CD4-positive, alpha-beta T cell treated with Interleukin-6 for 4 hours (primary cell): ENCODE measurements at places on chromosomes 6 and 20.

DNA sequence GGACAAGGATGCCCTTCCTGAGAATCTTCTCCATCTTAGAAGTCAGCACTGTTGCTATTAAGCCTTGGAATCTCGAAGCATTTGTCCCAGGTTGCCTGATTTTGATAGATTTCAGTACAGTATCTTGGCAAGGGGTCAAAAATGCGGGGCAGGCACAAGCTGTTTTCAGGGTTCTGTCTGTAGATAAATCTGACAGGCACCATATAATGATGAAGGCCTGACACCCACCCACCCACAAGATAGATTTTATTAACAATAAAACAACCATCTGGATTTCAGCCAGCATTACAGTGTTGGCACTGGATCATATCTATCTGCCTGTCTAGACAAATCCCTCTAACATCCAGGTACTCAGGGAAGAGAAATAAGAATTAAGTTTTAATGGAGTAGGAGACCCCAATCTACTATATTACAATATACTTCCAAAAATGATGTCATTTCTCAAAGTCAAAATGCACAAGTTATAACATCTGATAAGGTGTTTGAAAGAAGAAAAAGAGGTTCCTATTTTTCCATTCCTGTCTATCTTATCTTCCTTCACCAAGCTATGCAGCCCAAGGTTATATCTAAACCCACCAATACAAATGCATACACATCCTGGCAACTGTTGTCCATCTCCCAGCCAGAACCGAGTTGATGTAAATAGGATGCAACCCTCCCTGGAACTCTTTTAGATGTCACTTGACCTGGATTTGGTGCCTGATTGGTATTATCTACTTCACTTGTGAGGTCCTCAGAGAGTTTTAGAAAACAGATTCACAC is 10.7 kb downstream of the NEDD9 start:
- DNase-seq, result no peak

DNA sequence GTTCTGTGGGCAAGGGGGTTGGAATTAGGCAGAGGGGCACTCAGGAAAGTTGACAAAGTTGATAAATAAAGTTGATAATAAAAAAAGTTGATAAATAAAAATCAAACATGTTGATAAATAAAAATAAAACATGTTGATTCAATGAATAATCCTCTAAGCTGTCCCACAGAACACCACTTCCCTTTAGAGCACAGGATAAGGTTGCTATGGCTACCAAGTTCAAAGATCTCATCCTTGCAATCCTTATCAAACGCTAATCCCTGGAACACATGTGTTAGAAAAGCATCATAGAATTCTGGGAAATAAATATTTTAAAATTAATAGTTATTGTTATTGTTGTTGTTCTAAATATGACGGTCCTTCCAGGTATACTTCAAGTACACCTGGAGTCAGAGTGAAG is 33.9 kb downstream of the MBOAT1 start:
- DNase-seq, result no peak

GRCh38 chr20:40749985-40750506 is 61.0 kb upstream of the MAFB start:
- DNase-seq, result no peak

- no peak for DNase-seq
Measured at GRCh38 chr20:62376112-62377063, 9.3 kb upstream of the LAMA5 start.

GRCh38 chr6:154474648-154475428 is 35.6 kb downstream of the CNKSR3 start:
- no peak for DNase-seq

DNA sequence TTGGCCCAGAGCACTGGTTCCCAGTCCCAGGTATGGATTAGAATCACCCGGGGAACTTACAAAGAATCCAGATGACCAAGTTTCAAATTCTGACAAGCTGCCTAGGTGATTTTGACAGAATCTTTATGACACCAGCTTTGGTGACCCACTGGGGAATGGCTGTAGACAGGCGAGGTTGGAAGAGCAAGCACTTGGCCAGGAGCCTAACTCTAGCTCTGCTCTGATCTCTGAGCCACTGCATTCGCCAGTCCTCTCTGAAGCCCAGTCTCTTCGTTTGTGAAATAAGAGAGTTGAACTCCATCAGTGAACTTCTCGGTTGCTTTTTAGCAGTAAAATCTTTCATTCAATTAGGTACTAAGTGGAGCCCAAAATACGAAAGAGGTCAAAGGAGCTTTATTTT is 161.2 kb downstream of the VEGFA start:
- no peak for DNase-seq

GRCh38 chr6:101080597-101080996 is 199.5 kb upstream of the ASCC3 start:
- no peak for DNase-seq
